ENCODE measurements at places on chromosomes 3 and 15.
A peak's percentile ranks its signal among the peaks of the same experiment; 100 is the strongest.

GRCh38 chr3:131555456-131555855, 52.7 kb upstream of the MRPL3 start:
- DNase-seq = no peak

DNA sequence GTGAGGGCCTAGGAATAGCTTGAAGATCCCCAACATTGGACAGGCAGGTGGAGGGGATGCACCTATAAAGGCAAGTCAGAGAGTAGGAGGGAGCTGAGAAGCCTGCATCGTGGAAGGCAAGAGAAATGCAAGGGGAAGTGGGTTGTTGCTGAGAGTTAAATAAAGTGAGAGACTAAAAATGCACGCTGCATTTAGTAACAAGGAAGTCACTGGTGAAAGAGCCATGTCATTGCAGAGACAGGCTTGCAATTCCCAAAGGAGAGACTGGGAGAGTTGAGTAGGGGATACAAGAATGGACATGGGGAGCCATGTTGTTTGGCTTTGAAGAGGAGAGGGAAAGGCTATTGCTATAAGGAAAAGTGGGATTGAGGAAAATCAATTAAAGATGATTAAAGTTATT, 77.0 kb upstream of the HEG1 start:
- no peak for DNase-seq

DNA sequence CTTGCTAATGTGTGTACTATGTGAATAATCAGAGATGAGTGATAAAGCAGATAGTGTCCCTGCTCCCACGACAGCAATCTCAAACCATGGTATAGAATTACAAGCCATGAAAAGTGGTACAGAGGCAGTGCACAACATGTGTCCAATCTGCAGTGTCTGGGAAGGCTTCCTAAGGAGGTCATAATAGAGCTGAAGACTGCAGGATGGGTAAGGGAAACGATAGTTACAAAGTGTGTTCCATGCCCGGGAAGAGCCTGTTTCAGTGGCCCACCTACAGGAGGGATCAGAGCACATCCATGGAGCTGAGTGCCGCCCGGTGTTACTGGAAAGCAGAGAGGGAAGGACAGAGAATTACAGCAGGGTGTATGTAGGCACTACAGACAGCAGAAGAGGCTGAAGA, 48.9 kb downstream of the PAK2 start:
- no peak for DNase-seq

DNA sequence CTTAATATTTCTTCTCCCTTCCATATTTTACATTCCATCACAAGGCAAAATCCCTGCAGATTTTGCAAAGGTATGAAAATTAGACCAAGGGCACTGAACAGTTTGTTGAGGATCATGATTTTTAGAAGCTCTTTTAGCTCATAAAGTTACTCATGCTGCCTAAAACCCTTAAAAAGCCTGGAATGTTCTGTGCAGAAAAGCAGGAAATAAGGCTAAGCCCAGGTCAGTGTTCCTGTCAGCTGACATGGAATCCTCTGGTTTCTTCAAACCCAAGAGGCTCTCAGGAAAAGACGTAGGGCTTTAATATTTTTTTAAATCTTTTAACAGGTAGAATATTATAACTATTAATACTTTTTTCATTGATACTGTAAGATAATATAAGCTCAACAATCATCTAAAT, 8.2 kb downstream of the CBLB start:
- DNase-seq = no peak

DNA sequence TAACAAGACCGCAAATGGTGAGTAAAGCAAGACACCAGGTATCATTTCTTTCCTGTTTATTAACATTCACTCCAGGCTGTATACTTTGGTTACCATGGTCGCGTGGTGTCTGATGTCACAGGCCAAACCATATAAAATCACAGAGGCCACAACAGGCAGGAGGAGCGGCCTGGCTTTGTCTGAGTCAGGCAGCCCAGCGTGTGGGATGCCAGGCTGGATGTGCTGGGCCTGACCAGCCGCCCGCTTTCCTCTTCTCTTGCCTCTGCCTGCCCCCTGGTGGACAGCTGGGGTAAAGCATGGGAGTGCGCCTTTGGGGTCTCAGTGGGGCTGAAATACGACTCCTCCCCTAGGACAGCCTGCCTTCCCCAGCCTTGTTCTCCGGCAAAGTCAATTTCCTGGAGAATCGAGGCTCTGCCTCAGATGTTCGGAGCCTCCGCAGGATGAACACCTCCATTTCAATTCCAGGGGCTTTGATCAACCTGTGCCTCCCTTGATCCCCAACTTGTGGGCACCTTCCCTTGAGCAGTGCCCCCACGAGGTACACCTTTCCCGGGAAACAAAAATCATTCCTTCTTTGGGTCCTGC, 78.2 kb downstream of the CCNL1 start:
- DNase-seq = peak; percentile 98

DNA sequence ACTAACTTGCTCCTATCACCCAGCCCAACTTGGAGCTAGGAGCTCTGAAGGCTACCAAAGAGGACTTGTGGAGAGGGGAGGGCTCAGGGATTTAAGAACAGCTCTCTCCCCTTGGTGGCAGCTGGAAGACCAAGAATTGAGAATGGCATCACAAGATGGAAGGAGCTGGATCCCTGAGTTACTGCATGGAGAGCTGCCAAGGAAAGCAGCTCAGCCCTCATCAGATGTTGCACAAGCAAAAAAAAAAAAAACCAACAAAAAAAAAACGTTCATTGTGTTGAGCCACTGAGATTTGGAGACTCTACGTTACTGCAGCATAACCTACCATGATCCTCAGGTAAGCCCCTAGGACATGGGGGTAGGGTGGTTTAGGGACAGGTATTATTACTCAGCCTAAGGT, 41.0 kb downstream of the ITGB5 start:
- DNase-seq = peak; percentile 74

DNA sequence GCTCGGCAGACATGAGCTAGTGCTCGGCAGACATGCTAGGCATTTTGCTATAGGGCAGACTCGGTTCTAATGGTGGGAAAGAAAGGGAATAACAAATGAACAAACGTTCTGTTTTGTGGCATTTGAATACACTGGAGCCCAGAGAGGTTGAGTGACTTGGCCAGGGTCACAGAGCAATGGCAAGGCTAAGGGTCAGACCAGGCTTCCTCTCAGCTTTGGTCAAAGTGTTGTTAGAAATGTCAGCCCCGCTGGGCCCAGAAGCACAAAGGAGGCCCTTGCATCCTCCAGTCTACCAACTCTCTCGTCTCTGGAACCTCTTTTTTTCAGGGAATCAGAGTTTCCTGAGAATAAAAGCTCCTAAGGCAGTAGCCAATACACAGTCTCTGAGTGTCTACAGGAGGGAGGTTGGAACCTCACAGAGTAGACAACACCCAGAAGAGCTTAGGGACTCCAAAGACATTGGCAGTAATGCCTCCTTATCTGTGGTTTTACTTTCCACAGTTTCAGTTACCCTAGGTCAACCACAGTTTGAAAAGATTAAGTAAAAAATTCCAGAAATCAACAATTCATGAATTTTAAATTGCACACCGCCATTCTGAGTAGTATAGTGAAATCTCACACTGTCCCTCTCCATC, 47.3 kb downstream of the SSUH2 start:
- no peak for DNase-seq

GRCh38 chr3:114442246-114442645, 148.4 kb downstream of the TIGIT start:
- peak; percentile 90 for DNase-seq

GRCh38 chr3:112611752-112612515, 29.0 kb downstream of the CCDC80 start:
- no peak for DNase-seq

- DNase-seq = no peak
Observed at GRCh38 chr3:190516416-190516815, 2.5 kb downstream of the IL1RAP start.

DNA sequence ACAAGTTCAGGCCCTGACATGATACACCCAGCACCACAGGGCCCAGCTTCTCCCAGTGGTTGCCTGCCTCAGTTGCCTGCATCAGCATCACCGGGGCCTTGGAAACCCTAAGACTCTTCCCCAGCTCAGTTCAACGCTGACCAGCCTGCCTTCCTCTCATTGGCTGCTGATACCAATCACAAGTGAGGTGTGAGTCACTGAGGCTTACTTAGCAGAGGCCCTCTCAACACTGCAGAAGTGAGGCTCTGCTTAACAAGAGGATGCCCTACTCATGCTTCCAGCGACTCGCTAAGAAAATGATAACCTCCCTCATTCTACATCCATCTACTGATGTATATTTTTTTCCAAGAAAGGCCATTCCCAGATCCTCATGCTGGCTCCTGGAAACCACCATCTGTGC, 151.9 kb downstream of the ADAMTS17 start:
- no peak for DNase-seq

- DNase-seq = peak; percentile 84
Observed at GRCh38 chr3:10286596-10287295, 6.0 kb downstream of the GHRL start.

DNA sequence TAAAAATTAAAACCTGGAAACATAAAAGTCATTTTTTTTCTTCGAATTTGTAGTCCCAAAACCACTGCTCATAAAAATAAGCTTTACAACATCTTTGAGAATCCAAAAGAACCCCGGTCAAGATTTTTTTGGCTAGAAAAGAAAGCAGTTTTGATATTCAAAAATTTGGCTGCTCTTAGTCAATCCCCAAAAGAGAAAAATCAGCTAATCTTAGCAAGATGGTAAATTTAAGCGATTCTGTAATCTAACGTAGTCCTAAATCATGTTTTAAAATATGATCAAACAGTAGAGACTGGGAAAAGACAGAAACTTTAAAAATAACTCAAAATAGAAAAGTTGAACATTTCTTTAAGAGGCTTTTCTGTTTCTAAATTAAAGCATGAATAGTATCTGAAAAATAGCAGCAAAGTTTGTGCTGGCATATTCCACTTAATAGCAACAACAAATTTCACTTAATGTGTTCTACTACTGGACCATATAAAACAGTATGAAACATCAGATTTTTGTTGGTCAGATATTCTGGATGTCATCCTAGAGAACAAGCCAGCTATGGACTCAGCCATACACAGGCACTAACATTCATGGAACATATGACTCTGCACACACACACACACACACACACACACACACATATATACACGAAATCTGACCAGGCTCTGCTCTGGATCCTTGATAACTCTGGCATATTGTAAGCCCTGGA, 19.1 kb upstream of the NR2F2 start:
- no peak for DNase-seq

DNA sequence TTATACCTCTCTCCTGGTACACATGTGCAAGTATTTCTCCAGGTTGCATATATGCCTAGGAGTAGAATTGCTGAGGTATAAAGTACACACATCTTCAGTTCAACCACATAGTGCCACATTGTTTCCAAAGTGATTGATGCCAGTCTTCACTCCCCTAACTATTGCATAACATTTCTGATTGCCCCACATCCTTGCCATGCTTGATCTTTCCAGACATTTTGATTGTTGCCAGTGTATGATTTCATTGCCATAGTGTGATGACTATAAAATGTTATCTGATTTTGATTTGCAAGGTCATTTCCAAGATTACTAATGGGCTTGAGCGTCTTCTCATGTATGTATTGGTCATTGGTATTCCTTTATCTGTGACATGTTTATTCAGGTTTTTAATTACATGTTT, 61.1 kb upstream of the MLF1 start:
- DNase-seq = no peak

GRCh38 chr3:160921020-160921635, 165.1 kb downstream of the PPM1L start:
- DNase-seq = peak; percentile 33

DNA sequence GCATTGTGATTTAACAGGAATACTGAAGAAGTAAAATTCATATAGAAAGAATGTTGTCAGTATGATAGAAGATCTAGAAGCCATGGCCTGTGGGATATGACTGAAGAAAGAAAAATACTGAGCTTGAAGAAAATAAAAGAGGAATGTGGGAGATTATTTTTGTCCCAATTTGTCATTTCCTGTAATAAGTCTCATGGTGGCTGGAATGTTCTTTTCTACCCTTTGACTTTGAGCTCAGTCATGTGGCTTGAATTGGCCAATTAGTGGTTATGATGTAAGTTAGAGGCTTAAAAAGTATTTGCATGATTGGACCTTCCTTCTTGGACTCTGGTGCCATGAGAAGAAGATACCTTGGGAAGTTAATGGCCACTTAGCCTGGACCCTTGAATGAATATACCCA, 14.1 kb downstream of the APH1B start:
- peak; percentile 83 for DNase-seq

- DNase-seq = no peak
Observed at GRCh38 chr3:194951931-194952582, 266.4 kb downstream of the FAM43A start.

DNA sequence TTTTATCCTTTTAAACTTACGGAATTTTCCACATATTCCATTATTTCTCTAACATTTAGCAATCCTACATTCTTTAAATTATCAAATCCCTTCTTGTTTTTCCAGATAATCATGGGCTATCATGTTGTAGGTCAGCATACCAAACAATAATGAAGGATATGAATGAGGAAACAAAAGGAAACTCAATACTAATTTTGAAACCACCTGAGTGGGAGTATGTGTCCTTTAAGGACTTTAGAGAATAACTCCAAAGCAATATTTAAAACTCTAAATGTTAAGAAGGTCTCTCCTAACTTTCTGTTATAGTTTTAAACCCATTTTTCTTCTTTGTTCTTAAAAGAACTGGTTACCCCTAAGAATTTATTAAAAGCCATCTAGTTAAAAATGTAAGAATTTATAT, 43.0 kb downstream of the TP53BP1 start:
- no peak for DNase-seq

DNA sequence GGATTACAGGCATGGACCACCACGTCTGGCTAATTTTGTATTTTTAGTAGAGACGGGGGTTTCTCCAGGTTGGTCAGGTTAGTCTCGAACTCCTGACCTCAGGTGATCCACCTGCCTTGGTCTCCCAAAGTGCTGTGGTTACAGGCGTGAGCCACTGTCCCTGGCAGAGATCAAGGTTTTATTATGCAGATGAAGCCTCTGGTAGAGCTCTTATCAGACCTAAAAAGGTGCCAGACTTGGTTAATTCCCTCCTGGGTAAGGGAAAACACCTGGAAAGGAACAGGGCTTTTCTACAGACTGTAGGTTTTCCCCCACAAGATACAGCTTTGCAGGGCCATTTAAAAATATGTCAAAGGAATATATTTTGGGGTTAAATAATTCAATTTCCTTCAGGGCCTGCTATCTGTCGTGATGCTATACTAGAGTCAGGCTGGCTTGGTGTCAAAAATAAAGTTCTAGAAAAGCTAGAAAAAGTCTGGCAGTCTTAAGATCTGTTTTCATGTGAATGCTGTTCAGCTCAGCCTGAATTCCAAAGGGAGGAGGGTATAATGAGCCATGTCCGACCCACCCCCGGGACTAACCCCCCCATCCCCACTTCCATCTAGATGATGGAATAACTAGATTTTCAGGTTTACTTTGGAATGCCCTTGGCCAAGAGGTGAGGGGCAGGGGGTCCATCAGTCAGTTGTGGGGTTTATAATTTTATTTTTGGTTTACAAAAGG, 1.9 kb upstream of the BLOC1S6 start:
- no peak for DNase-seq

- DNase-seq = no peak
Observed at GRCh38 chr3:184470551-184470950, 90.7 kb downstream of the CHRD start.

DNA sequence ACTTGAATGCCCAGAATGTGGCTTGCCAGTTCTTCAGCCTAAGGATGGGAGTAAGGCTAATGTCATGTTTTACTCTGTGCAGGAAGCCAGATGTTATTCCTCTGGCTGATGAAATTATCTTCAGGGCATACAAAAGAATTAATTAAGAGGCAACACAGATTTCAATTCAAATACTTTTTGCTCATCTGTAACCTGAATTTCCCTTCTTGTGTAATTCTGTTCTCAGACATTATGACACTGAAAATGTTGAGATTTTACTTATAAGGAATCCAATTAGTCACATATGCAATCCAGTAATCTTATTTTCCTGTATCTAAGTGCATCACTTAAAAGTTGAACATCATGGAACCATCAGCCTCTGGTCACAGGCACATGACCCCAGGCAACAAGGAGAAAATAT, 136.5 kb downstream of the CPNE4 start:
- no peak for DNase-seq
